Activated CD4-positive, alpha-beta T cell treated with anti-CD3 and anti-CD28 coated beads for 48 hours (primary cell): ENCODE measurements at places on chromosomes 16 and 17.

DNA sequence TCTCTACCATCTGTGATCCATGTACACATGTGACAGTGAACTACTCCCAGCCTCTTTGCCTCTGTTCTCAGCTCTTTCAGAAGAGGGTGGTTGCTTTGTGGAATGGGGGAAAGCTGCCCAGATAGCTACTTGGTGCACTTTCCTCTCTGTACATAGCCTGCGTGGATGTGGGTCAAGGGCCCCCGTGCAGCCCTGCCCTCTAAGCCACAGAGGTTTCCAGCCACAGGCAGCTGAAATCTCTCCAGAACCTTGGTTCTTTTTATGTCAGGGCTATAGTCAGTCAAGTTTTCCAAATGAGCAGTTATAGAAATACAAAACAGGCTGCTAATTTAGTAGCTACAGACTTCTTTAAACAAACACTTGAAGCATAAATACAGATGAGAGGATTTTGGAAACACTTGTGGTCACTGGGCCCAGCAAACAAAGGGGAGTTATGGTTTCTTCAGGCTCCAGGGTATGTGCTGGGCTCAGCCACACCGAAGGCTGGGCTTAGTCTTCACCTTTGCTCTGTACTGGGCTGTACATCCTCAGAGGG, 199.7 kb upstream of the ASIC2 start:
- DNase-seq, result no peak

DNA sequence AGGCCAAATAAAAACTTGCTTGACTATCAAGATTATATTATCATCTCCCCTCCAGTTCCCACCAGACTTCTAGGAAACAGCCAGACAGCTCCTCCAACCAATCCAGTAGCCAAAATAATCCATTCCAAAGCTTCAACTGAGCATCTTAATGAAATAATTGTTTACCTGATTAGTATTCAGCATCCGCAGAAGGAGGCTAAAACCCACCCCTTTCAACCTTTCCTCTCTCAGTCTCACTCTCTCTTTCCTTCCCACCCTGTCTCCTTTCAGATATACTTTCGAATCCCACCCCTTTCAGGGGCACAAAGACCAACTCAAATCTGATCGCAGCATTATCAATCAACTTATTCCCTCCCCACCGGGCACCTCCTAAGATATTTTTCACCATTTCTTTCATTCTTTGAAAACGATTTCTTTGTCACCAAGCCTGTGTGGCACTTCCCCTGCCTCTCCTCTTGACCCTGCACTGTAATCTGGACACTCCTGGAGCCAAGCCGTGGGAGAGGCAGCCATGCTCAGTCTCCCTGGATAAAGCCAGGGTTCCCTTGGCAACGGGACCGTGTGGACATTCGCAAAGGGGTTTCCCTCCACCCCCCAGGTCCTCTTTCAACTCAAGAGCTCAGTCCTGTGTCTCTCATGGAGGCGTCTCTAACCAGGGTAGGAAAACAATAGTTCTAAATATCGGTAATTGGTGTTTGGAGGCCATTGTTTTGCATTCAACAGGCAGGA, at the start of gene ANKFN1:
TSS of gene ANKFN1 (plus strand) at position 602 of the 729 bp plus-strand sequence. CDS start 59,193 bp downstream, outside the sequence.
- DNase-seq, result no peak

- no peak for DNase-seq
Observed at GRCh38 chr17:1958134-1958881, 66.8 kb downstream of the RTN4RL1 start.

DNA sequence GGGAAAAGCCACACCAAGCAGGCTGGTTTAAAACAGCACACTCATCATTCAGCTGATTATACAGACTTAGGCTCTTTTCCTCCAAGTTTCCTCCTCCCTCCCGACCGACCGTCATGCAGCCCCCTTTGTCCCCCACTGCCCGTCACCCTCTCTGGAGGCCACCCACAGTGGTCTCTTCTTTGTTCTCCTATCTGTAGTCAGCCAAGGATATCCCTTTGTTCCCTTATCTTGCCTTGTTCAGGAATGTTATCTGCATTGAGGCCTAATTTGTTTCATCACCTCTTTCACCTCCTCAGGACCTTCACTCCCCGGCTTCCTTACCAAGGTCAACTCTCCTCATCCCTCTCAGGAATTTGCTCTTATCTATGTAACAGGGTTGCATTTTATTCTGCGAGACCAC, 186.4 kb upstream of the CDH13 start:
- DNase-seq, result no peak

- no peak for DNase-seq
Observed at GRCh38 chr16:1073566-1074378, 1.2 kb downstream of the SSTR5 start.

DNA sequence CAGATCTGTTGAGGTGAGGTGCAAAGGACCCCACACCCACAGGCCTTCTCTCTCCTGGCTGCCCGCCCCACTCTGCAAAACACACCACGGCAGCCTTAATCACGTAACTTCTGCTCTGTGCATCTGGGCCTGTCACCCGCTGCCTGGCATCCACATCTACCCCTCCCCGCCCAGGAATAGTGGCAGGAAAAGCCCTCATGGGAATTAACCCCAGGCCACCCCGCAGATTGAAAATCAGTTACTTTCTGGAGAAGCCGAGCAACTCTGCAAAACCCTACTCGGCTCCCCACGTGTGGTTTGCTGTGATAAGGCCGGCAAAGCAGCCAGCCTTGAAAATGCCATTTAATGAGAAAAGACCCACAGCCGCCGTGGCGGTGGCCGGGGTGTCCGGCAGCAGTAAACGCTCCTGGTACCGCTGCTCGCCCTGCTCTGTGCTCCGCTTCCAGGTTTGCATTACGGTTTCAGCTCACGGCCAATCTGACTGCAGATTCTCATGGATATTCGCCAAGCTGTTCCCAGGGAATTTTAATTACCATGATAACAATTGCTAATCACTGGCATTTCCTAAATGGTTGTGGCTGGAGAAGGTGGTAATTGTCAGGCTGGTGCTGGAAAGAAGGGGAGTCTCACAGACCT, 78.0 kb upstream of the DOC2B start:
- no peak for DNase-seq

DNA sequence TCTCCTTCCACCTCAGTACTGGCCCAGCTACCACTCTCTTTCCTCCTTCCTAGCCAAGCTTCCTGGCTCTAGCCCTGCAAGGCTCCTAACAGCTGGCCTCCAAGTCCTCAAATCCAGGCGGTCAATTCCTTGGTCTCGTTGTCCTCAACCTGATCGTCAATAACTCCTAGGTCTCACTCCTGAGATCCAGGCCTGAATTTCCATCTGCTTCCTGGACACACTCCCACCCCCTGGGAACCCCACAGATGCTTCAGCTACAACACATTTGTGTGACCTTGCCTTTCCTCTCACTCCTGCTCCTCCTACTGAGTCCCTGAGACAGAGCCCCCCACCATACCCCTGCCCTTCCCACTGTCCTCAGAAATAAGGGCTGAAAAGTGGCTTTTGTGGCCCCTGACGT, 2.3 kb downstream of the ENKD1 start:
- no peak for DNase-seq

DNA sequence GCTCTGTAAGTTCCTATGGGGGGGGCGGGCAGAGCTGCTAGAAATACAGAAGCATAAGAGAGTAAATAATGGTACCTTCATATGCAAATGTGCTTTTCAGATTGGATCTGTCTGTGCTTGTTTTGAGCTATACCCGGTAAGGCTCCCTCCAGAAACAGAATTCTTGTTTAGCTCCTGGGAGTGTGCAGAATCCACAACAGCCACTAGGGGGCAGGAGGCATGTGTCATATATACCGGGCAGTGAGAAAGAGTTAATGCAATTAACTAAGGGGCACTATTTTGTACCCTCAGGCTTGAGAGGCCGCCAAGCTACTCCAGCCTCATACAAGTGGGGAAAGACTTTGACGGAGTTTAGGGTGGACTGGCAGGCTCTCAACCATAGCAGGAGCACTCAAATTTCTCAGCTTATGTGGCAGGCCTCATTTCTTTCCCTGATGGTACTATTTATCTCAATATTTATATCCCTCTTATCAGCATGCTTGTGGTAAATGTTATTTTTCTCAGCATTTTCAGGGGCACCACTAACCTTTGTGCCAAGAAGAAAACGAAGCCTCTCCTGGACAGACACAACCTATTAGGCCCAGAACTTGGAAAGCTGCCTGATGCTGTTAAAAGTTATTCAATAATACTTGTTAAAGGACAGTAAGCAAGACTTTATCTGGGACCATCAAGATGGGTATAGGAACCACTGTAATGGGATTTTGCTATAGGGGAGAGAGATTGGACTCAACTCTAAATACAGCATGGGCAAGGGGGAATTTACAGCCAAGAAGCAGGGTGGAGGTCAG, 10.7 kb upstream of the CENPV start:
- peak; percentile 84 for DNase-seq

DNA sequence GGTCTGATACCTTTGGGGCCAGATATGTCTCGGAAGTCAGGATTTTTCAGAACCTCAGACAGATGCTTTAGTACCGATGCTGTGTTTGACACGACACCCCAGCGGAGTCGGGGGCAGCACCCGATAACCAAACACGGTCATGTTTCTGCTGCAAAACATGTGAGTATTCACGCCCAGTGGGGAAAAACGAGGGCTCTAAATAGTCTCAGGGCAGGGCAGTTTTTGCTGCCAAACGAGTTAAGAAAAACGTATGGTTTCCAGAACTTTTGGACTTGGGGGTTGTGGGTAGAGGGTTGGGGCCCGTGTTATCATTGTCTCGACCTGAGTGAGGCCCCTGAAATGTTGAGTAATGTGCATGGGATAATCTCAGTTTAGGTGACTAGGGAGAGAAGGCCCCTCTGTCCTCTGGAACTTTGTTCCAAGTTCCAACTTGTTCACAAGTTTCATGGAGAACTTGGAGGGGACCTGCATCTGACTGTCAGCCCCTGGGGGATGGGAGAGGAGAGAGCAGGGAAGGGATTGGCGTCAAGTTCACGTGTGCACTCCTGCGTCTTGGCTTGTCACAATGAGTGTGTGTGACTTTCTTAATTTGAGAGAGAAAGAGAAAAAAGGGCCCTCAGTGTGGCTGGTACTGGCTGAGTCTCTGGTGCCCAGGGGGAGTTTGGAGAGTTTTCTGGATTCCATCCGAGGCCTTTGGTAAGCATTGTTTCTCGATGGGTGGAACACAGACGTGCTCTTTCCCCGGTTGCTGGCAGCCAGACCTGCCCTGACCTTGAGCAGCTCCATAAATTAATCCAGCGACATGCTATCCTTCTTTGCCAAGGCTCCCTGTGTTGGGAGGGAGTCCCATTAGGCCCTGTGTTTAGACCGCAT, 83.9 kb upstream of the CIBAR2 start:
- no peak for DNase-seq

DNA sequence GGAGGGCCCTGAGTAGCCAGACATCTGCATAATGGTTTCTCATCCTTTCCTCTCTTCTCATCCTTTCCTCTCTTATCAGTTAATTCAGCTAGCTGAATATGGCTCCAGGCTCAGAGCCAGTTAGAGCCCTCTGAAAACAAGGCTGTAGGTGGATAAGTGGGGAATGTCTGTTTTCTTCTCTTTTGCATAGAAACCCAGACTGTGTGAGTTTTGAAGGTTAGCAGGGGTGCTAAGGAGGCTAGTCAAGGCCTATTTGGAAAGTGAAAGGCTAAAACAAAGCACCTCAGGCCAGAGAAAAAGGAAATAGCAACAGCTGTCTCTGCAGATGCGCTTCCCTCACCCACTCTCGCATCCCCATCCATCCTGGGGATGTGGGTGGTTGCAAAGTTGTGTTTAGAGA, 420.9 kb downstream of the SHISA9 start:
- no peak for DNase-seq

DNA sequence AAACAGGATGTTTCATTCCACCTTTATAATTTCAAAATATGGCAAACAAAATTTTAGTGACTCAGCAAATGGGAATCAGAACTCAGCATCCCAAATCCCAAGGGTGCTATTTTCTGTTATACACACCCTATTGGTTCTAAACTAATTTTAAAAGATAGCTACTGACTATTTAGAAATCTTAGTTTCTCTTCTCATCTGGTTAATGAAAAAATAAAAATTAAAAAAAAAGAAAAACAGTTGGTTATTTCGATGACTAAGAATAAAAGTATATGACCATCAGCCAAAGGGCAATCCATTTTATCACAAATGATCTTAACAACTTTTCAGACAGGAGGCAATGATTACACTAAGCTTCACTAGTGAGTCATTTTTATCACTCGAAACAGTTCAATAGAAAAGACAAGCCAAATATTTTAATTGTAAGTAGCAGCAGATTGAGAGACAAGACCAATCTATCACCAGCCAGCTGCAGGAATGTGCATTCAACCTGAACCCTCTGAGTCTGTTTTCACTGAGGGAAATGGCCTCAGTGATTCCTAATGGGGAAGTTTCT, 15.2 kb downstream of the PHLPP2 start:
- DNase-seq, result no peak

DNA sequence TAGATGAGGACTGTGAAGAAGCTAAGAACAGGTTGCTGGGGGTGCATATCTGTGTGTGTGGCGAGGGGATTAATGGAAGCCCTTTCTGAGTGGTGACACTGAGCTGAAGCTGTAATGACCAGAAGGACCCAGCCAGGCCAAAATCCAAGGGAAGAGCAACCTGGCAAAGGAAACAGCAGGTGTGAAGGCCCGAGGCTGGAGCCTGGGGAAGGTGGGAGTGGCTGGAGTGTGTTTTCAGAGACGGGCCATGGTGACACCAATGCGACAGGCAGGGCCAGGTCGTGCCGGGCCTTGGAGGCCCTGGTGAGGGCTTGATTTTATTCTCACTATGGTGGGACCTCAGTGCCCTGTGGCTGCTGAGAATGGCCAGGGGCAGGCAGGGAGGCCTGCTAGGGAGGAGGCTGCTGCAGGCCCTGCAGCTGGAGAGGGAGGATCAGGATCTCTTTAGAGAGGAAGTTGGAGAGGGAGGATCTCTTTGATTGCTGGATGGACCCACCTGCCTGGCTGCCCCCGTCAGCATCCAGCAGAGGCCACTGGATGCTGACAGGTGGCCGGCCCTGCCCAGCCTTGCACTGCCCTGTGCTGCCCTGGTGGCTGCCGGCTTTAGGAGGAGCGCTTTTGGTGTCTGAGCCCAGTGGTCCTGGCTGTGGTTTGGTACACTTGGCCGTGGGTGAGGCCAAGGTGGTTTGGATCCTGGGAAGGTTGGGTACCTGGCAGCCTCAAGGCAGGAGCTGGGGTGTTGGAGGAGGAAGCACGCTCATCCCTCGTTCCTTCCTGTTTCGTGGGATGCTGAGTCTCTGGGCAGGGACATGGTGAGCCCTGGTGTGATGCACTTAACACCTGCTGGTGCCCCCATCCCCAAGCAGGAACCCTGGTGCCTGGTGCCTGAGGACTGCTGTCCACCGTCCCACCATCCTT, 188.3 kb downstream of the SEC14L1 start:
- no peak for DNase-seq

- no peak for DNase-seq
Observed at GRCh38 chr17:13016881-13017654, 759 bp downstream of the ELAC2 start.

DNA sequence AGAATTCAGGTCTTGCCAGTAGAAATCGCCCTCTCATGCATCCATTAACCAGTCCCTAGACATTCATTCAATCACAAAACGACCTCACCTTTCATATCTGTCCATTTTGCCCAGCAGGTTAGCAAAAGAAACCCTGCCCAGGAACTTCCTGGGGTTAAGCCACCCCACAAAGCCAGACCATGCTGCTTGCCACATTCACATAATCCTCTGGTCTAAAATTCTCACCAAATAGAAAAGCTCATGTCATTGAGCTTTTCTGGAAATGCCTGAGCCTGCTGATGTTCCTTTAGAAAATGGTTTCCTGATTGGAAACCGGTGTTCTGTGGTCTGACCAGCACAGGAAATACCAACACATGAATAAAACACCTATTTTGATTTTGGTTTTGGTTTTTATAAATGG, 21.6 kb upstream of the DYNLRB2 start:
- no peak for DNase-seq
